ENCODE measurements at places on chromosomes 16 and 17.

DNA sequence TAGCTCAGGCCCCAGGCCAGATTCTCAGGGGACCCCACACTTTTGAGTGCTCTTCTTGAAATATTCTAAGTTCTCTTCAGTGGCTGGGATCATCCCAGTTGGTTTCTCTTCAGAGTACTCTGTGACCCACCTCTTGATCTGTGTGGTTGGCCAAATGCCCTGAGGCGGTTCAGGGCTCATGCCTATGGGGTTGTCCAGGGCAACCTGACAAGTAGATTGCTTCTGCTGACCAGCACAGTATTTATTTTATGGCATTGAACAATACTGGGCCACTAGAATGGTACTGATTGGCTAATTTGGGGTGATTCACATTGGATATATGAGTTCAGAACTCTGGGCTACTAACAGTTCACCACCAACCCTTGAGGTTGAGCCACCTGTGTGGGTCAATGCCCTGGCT, 7.4 kb upstream of the GOSR2 start:
- no peak for DNase-seq

- no peak for DNase-seq
Measured at GRCh38 chr16:67169011-67169451, 1.3 kb upstream of the NOL3 start.

GRCh38 chr17:51536627-51537026, 276.3 kb downstream of the UTP18 start:
- DNase-seq, result no peak

DNA sequence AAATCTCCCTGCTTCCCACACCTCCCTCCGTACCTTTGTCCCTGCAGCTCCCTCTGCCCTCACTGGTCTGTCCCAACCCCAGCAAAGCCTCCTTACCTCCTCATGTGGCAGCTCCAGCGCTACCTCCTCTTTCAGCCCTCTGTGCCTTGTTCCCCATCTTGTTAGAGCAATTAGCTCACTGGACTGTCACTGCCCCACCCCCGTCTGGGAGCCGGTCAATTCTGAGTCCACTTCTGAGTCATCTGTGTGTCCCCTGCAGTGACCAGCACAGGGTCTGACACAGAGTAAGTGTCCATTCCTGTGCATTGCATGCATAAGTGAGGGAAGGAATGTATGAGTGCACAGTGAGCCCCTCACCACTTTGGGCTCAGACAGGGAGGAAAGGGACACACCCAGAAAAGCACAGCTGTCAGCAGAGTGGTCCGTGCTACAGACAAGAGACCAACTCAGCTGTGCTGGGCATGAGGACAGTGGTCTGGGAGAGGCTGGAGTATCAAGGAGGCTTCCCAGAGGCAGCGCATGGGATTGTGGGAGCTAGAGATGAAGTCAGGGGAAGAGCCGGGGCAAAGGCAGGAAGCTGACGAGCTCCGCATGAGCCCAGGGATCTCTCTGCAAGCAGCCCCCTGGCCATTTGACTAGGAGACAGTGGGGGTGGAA, 45.9 kb downstream of the PITPNM3 start:
- DNase-seq, result no peak

GRCh38 chr16:19106625-19107020, 7.1 kb upstream of the ITPRIPL2 start:
- no peak for DNase-seq

- DNase-seq, result no peak
Measured at GRCh38 chr17:50037321-50038107, 18.4 kb upstream of the ITGA3 start.

DNA sequence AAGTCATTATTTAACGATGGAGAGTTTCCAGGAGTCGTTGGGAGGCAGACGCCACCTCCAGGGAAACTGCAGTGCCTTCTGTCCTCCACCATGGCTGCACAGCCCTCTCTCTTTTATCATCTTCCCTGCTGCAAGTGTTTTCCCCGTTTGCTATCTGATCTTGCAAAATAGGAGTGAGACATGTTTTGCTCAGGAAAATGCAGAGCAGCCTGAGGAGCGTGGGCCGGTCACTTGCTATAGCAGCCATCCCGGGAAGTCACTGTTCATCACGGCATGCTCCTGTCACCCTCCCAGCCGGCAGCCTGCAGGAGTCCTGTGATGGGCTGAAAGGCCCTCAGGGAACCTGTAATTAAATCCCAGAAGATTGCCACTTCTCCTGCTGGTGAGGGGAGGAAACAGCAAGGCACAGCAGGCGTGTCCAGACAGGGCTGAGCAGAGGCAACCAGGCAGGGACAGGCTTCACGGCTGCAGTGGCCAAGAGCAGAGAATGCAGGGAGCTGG, 143.1 kb downstream of the GSG1L start:
- DNase-seq, result no peak

DNA sequence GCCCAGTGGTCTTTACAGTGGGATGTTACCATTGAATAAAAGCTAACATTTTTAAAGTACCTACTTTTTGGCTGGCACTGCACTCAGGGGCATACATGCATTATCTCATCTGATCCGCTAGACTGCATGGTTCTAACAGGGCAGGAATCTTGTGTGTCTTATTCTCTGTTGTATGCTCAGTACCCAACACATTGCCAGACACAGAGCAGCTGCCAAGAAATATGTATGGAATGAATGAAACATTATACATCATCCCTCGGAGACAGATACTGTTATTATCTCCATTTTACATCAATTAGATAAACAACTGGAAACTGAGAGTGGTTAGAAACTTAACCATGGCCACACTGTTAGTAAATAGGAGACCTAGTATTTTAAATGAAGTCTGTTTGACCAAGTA, 74.1 kb upstream of the CDH11 start:
- no peak for DNase-seq

DNA sequence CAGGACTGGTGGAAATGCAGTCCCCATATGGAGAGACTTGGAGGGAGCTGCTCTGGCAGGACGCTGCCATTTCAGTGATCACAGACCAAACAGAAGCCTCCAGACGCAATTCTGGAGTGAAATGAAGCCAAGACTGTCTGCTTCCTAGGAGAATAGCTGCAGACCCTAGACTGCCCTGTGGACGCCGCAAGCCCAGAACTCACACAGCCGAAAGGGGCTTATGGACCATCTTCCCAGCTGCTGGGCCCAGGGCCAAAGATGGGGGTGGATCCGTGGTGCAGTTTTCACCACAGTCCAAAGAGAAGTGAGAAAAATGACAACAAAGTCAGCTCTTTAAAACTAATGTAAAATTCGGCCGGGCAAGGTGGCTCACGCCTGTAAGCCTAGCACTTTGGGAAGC, 165.7 kb downstream of the CBLN1 start:
- no peak for DNase-seq

GRCh38 chr17:76032073-76032779, 5.1 kb upstream of the EVPL start:
- no peak for DNase-seq

DNA sequence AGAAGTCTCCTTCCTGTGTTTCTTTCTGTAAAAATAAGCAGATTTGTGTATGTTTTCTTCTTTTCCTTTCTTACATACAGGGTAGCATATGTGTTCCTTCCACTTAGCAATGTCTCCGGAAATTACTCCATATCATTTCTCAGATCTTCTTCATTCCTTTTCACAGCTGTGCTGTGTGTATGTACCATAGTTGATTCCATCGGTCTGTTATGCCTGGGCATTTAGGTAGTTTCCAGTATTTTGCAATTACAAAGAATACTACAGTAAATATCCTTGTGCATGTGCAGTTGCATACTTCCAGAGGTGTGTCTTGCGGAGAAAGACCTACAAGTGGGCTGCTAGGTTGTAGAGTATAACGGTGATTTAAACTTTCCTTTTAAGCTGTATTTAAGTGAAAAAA, 69.8 kb downstream of the CLEC16A start:
- no peak for DNase-seq

- no peak for DNase-seq
Measured at GRCh38 chr17:6930749-6931148, 65.1 kb upstream of the ALOX12 start.

- no peak for DNase-seq
Measured at GRCh38 chr17:48016112-48016511, 21.5 kb downstream of the COPZ2 start.

DNA sequence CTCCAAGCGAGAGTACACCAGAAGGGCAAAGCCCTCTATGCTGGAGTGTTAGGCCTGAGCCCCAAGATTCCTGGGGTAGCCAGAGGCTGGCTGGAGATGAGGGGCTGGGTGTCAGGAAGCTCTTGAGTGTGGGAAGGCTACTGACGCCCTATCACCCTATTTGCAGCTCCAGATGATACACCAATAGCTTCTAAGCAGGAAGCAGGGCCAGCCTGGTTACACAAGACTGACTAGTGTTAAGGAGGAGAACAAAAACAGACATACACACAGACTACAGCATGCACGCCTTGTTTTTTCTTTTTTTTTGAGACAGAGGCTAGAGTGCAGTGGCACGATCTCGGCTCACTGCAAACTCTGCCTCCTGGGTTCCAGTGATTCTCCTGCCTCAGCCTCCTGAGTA, 15.9 kb downstream of the POLR3K start:
- no peak for DNase-seq

- no peak for DNase-seq
Measured at GRCh38 chr16:84446596-84447392, 57.7 kb downstream of the MEAK7 start.

DNA sequence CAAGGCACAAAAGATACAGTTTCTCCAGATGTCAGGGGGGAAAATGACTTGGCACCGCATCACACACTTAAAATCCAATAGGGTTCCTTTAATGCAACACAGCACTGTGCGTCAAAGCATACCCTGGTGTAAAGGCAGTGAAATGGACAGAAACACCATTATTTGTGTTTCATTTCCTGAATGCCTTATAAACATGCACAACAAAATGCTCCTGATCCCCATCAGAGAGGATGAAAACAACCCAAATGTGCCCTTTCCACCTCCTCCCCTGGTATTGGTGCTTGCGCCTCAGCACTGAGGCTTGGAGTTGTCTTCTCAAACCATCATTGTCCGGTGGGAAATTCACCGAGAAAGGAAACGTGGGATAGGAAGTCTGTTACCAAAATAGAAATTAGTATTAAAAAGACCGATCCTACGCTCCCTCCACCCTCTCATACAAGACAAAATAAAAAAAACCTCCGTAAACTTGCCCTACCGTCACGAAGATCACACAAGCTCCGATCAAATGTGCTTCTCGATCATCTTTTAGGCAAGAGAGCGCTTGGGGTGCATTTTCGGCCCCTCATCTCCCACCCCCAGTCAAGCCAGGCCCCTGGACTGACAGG, 722 bp downstream of the CDC27 start:
- no peak for DNase-seq

DNA sequence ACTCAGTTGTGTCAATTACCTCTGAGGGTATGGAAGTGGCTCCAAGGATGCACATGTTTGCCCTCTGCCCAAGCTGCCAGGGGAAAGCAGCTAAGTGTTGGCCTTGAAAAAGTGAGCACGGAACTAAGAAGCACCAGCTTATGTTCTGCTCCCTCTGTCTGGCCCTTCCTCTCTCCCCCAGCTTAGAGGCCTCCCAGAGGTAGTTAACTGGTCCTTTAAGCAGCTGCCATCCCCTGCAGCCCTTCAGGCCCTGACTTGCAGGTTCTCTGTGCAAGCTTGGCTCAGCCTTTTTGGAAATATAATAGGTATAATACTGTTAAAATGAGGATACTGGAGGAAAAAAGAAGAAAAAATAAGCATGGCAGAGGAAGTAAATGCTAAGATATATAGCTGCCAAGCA, 7.0 kb upstream of the UBE2Z start:
- no peak for DNase-seq

DNA sequence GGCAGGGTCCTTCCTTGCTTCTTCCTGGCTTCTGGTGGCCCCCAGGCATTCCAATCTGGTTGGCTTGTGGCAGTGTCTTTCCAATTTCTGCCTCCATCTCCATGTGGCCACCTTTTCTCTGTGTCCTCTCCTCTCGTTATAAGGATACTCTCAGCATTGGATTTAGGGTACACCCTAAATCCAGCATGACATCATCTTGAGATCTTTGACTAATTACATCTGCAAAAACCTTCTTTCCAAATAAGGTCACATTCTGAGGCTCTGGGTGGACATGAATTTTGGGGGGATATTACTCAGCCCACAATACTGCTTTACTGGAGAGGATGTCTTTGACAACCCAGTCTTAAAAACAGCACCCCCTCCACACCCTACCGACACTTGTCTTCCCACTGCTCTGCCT, 18.9 kb upstream of the CFAP20 start:
- no peak for DNase-seq

DNA sequence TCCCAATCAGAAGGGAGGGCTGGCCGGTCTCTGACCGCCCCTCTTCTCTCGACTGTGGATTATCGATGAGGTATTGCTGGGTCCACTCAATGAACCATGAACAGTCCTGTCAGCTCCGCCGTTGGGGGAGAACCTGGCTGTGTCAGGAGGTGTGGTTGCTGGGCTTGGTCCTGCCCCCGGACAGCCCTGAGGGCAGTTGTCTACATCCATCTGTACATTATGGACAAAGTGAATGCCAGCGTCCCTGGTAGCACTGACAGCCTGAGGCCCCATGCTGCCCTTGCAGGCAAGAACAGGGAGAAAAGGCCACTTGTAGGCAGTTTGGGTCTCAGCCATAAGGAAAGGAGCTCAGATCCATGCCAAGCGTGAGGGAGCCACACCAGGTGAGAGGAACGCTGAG, 38.9 kb downstream of the ST3GAL2 start:
- DNase-seq, result no peak
